ENCODE measurements at places on chromosomes 5 and 9.
A peak's percentile ranks its signal among the peaks of the same experiment; 100 is the strongest.

DNA sequence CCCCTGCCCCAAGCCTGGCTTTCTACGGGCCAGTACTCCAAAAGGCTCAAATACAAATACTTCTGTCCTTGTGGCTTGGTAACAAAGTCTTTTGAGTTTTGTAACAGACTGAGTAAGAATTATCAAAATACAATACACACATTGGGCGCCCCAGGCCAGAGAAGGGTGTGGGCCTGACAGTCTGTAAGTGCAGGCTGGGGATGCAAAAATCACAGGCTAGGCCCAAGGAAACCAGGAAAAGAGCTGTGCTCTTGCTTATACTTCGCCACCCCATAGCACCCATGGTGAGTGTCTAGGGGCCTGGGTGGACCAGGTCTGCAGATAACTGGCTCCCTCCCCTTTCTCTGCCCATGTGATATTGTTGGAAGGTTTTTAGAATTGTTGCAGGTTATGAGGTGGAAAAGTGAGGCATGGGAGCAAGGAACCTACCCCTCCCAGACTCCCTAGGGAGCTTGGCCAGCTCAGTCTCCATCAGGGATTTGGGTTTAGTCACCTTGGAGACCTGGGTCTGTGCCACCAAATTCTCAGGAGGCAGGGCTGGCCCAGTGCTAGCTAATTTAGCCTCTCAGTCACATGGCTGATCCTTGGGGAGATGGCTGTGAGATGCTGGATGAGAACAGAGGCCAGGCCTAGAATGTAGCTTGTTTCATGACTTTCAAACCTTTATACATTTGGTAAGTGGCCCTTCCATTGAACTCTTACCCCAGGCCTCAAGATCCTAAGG, 72.9 kb downstream of the TARS1 start:
- no peak for DNase-seq

DNA sequence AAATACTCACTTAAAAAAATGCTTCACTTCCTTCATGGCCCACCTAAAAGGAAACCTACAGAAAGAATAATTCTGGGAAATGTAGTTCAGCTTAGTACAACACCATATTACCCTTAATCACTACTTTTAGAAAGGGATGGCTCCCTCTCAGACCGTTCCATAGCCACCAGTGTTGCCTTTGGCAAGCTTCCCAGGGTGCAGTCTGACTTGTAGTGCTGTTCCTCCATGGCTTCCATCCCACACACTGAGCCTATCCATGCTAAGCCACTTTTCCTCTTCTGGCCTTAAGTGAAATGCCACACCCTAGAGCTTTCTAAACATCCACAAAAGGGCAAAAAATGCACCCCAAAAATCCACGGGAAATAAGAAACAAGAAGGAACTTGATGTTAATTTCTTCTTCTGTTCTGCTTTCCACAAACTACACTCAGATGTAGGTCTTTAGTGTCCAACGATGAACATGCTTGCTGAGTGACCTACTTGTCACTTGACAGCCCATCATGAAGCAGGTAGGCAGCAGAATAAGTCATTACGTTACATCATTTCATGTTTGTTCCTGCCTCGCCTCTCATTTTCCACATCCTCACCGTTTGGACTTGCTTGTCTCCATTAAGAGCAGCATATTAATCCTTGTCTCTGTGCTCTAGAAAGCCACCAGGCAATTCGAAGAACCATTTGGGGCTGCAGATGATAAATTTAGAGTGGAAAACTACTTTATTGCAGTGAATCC, 391.1 kb upstream of the GRAMD2B start:
- DNase-seq, result no peak

DNA sequence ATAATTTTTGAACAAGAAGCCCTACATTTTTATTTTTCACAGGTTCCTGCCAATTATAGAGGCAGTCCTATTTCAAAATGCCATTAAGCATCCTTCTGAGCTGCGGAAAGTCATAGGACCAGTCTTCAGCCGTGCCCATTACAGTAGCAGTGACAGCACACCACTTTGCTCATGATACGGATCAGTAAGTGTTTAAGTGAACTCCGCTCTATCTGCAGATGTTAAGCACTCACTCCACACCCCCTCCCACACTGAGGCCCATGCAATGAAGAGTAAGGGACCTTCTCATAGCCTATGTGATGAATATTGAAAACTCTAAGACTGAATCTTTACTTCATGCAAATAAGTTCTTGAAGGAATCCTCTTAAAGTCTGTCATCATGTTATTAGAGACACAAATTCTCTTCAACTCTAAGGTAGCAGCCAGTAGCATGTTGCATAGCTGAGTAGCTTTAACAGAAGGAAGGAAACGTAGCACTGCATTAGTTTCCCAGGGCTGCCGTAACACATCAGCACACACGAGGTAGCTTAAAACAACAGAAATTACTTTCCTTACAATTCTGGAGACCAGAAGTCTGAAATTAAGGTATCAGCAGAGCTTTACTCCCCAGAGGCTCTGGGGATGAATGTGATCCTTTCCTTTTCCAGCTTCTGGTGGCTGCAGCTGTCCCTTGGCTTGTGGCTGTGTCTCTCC, 20.3 kb upstream of the TAF11L2 start:
- no peak for DNase-seq

- no peak for DNase-seq
These were observed 26.2 kb downstream of the ORM2 start for GRCh38 chr9:114355821-114356220.

DNA sequence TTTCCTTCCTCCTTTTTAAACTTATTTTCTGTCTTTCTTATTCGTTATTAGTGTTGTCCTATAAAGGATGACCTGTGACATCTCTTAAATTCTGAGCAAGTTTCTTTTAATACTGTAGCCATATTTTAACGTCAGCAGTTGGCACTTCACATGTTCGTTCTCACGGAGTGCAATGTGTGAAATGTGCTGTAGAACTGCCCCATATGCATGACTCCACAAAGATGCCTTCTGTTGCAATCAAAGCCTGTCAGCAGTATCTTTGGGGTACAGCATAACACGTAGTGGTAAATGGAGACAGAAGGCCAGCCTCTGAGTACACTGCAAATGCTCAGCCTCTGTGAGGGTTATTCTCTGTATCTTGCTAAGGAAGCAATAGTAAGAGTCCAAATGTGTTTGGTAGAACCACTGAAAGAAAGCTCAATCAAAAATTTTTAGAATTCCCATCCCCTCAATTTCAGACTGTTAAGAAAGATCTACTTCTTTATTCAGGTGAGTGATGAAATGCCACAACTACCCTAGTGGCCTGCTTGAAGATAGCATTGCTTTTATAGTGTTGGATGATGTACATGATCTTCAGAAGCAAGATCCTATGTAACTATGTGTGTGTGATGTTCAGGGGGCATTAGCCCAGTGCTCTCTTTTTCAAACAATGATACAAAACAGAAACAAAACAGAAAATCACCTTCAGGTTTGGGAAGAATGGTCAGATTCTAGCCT, 277.7 kb downstream of the TMEM167A start:
- DNase-seq, result no peak

GRCh38 chr9:113903514-113904077, 27.5 kb downstream of the ZNF618 start:
- no peak for DNase-seq

- DNase-seq, result no peak
These were observed 92.4 kb downstream of the PRDM6 start for GRCh38 chr5:123181394-123181801.

GRCh38 chr9:88738709-88739108, 203.7 kb downstream of the NXNL2 start:
- no peak for DNase-seq

GRCh38 chr5:135141303-135142268, 107.6 kb upstream of the PITX1 start:
- DNase-seq, result no peak

DNA sequence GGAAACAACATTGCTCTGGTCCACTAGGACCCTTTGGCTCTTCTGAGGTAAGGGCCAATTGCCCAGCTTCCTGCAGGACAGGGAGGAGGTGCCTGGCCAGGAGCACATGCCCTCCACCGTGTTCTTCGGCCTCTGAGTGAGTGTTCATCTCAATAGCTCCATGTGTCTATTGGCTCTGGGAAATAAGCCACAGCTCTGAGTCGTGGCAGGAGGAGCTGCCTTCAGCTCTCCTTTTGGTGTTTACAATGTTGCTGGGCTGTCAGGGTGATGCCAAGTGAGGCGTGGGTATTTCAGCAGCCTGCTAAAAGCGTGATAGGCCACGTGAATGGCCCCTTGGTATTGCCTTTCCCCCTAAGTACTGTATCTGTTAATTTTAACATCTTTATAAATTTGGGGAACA, 26.6 kb downstream of the GADD45G start:
- DNase-seq, result no peak

GRCh38 chr9:15333376-15333881, 26.4 kb upstream of the TTC39B start:
- DNase-seq, result no peak

- peak; percentile 82 for DNase-seq
These were observed at the start of gene SLU7 for GRCh38 chr5:160418561-160419457. TSS of gene SLU7 (minus strand) at chr5:160419081. CDS start at chr5:160415294, 3,787 bp downstream.

GRCh38 chr5:62115014-62115413, 191.0 kb upstream of the KIF2A start:
- no peak for DNase-seq

- no peak for DNase-seq
These were observed 58.6 kb downstream of the PTPN3 start for GRCh38 chr9:109439378-109440116.
